Stimulated activated CD4-positive, alpha-beta T cell treated with anti-CD3 and anti-CD28 coated beads, TNF-alpha, amount 100 ng/mL, for 1 hour (primary cell): ENCODE measurements at places on chromosomes 5 and 9.

DNA sequence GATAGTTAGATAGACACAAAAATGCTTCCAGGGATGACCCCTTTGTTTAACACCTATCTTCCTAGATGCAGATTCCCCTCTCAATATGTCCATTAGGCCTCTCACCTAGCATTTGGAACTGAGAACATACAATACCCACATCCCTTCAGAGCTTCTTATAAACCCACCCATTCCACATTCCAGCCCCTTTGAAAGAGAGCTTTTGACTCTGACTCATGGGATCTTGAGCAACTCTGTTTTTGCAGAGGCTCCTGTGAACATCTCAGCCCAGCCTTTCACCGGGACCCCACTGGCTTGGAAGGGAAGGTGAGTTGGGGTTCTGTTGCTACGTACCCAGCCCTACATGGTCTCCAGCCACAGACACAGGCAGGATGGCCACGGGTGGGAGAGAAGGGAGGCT lies 195.5 kb downstream of the FRMD3 start:
- no peak for DNase-seq

DNA sequence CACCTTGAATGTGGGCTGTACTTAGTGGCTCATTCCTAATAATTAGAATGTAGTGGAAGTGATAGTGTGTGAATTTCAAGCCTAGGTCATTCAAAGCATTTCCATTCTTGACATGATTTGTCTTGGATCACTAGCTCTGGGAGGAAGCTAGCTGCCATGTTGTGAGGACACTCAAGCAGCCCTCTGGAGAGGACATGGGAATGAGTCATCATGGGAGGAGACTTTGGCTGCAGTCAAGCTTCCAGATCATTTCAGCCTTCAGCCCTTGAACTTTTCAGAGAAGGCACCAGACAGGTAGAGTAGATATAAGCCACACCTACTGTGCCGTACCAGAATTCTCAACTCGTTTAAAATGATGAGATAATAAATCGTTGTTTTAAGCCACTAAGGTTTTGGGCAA lies 506.9 kb downstream of the ZNF608 start:
- DNase-seq: no peak

DNA sequence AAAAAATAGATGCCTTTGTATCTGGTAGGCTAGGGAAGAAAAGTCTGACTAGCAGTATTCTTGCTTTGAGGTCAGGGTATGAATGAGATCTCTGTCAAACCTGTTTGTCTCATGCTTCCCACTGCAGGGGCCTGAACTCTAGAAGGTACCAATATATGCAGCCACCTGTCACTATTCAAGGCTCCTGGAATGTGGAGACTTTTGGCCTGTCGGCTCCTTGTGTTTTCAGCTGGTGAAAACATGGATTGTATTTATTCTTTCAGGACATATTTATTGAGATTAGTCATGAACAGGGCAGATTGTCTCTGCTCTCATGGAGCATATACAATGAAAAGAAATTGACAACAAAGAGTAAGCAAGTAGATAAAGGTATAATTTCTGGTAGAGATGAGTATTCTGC lies 255.8 kb downstream of the ARHGAP26 start:
- no peak for DNase-seq

- DNase-seq: no peak
These were observed 195.0 kb downstream of the MSX2 start for GRCh38 chr5:174919351-174919750.

DNA sequence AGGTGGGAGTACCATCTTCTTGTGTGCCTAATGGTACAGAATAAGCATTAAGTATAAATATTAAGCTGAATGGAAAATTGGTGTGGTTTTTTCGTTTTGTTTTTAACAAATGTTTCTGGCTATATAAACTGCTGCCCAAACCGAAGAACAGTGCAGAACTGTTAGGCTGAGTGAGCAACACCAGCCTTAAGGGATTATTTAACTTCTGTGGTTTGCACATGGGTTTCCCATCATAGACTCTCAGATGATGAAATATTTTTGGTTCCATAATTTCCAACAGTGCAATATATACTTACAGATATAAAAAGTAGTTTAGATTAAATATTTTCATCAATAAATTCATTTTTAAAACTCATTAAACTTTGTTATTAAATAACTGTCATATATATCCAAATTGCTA lies 16.4 kb downstream of the C5orf63 start:
- DNase-seq: no peak

- no peak for DNase-seq
These were observed 6.5 kb upstream of the BTNL3 start for GRCh38 chr5:180982008-180982741.

DNA sequence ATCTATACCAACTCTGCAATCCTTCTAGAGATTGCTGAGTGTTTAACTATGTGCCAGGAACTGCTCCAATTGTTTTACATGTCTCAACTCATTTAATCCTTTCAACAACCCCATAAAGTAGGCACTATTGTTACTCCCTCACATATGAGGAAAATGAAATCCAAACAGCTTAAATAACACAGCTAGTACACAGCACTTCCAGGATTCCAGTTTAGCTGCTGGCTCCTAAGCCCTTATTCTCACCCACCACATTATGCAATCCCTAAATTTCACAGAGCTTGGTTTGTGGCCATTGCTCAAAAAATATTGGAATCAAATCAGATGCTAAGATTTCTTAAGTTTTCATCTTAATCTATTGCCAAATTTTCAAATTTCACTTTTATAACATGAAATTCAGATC lies 84.9 kb downstream of the PRELID2 start:
- no peak for DNase-seq

DNA sequence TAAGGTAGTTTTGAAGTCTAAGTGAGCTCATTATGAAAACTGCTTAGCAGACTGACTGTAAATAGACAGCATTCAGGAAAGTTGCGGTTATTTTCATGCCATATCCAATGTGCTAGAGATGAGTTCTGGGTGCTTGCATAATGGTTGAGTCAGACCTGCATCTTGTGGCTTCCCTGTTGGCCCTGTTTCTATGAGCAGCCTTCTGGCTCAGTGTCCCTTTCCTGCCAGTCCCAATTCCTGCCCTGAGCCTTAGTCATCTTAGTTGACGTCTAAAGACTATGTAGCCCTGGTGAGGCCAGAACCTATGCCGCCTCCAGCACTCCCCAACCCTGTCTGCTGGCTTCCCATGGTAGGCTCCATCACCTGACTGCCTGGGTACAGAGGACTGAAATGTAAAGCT lies 76.3 kb upstream of the TNFSF8 start:
- no peak for DNase-seq

GRCh38 chr9:134950386-134951210 lies 32.9 kb upstream of the FCN1 start:
- no peak for DNase-seq

GRCh38 chr5:11398728-11399127 lies 505.5 kb downstream of the CTNND2 start:
- DNase-seq: no peak

DNA sequence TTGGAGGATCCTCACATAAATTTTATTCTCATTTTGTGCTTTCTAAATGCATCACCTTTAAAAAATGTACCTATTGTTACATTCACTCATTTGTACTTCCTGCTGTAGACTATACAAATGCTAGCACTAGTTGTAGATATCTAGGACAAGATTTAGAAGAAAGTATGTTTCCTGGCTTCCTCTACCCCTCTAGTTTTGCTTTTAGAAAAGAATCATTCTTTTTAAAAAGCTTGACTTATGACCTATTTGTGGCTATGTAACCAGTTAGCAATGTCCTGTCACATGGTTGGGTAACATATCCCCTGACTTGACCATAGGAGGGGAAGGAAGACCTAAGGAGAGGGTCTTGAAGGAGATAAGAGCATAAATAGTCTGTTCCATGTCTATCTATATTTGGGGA lies 13.3 kb downstream of the CAMK4 start:
- DNase-seq: no peak

- no peak for DNase-seq
These were observed 139.0 kb downstream of the OLFM1 start for GRCh38 chr9:135226369-135227050.

DNA sequence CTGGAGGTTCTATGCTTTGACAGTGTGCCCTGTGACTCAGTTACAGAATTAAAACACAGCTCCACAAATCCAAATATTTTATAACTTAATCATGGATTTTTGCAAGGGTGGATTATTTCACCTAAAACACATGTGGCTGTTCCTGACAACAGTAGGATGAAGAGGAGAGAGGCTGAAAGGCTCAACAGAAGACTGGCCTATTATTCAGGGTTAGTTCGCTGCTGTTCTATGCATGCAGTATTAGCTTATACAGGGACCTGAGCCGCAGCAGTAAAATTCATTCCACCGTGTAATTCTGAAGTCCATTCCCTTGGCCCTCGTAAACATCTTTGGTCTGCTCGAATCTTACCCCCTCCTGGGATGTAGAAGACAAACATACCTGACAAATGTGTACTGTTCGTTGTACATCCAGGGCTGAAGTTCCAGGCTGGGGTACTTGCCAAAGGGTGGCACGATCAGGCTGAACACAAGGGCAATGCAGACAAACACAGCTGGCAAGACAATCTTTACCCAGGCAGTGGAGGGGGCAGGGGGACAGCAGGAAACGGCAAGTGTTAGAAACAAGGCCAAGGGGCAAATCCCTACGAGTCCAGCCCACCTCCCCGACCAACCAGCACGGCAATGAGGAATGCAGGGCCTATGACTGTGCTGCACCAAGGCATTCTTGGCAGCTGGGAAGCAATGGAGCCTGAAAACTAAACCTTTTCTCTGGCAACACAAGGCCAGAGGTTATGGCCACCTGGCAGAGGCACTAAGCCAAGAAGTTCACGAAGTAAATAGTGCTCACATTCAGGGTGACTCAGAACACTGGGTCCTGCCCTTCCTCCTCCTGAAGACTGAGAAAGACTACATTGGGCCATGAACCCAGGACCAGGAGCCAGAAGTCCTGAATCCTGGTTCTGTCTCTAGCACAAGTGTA lies 46.8 kb downstream of the NIPSNAP3B start:
- DNase-seq: no peak

GRCh38 chr9:35079426-35080341 lies at the start of gene FANCG:
Gene FANCG (minus strand): TSS chr9:35079942. CDS start chr9:35079524, 418 bp downstream.
- peak; percentile 57 for DNase-seq

GRCh38 chr5:68344447-68345111 lies 129.0 kb downstream of the PIK3R1 start:
- no peak for DNase-seq

DNA sequence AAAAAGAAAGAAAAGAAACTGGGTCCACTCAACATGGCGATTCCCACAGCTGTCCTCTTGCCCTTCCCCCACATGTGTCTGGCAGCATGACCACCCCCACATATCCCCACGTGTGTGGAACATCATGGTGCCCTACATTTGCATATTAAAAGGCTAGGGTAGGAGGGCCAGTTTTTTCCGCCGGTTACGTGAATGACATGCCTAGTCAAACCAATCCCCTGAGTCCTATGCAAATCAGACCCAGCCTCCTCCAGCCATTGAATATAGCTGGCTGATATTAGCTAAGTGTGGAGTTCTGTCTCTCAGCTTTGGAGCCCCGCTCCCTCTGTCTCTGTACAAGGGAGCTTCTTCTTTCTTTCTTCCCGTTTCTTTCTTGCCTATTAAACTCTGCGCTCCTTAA lies 33.0 kb upstream of the CCDC112 start:
- no peak for DNase-seq

DNA sequence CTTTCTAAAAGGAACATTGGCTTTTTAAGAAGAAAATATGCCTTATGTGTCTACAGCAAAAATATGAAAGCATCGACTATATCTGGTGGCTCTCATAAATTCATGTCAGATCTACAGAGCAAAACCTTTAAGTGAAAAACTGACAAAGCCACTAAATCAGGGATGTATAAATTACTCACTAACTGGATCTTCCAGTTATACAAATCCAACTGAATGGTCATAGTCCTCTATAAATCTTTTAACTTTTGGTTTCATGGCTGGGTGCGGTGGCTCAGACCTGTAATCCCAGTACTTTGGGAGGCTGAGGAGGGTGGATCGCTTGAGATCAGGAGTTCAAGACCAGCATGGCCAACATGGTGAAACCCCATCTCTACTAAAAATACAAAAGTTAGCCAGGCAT lies 29.2 kb upstream of the GZMA start:
- no peak for DNase-seq

DNA sequence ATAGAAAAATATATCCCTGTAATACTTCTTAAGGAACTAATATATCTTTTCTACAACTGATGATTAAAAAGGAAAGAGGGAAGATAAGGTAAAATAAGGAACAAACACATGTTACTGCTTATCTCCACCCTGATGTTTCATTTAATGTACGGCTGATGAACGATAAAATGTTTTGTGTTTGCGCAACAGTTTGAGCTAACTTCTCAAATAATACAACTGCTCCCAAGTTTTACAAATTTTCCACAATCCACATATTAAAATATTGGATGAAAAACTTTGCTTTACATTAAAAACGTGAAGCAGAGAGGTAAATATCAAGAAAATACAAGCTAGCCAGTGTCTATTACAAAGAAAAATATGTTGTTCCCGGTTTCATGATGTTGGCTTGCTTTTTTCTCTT lies 21.0 kb upstream of the CSNK1G3 start:
- no peak for DNase-seq

GRCh38 chr5:87169300-87169991 lies 98.2 kb upstream of the RASA1 start:
- no peak for DNase-seq

DNA sequence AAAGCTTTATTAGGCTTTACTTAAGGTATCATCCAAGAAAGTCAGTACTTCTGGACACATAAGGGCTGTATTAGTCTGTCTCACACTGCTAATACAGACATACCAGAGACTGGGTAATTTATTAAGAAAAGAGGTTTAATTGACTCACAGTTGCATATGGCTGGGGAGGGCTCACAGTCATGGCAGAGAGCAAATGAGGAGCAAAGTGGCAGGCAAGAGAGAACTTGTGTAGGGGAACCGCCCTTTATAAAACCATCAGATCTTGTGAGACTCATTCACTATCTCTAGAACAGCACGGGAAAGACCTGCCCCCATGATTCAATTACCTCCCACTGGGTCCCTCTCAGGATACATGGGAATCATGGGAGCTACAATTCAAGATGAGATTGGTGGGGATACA lies 49.2 kb upstream of the SLC44A1 start:
- DNase-seq: no peak

DNA sequence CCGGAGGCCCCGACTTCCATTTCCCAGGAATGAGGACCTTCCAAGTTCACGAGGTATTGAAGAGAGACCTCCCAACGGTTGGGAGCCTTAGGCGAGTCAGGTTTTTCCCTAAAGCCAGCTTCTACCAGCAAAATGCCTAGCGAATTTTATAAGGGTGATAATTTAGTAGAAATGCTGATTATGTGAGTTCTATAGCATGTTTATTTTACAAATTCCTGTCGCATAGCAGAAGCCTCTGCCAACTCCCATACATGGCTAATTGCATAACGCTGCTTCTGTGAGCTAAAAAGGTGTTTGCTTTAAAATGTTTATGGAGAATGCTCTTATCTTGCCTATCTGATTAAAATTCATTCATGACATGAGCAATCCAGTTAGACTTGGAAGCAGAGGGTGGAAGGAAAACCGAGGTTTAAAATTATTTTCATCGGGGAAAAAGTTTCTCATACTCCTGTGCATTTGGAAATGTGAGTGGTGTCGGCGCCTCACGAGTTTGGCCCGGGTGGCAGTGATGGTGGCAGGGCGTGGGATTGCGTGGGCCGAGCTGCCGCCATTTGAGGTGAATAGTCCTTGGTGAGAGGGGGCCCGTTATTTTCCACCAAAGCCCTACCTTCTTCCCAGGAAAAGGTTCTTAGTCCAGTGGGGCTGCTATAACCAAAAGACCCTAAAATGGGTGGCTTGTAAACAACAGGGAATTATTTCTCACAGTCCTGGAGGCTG lies 104.4 kb upstream of the FCN2 start:
- DNase-seq: no peak
